ENCODE measurements at places on chromosomes 3 and 15. TPM values are rescaled to one million over a fixed set of nuclear protein-coding genes. Genes with fewer than 3 reads are reported as not detected.

DNA sequence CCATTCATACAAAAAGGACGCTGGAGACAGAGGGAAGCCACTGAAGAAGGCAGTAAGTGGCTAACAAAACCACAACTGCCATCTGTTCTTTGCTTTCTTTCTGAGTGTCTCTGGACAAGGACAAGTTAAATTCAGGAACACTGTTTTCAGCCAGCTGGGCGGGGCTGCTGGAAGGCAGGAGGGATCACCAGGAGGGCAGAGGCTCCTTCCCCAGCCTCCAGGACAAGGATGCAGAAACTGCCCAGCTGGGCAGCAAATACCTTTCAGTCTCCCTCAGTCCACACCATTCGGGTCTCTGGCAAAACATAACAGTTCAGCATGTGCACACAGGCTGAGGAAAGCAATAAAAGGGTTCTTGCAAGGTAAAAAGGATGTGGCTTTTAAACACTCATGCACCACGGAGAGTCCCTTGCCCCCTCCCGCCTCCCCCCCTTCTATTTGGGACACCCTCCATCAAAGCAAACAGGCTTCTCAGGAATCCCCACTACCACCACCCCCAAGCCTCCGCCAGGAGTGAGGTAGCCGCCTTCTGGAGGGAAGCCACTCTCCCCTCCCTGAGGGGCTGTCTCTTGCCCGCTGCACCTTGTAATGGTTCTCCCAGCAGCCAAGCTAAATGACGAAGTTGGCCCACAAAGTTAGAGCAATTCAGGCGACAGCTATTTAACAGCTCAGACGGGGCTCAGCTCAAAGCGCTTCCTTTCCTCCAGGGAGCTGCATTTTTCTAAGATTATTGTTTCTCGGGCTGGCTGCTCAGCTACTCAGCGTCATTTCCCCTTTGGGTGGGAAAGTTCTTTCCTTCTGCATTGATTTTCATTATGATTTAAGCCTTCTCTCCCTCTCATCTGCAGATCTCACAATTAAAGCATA is 3.8 kb downstream of the HEG1 start:
- no peaks in the 10 kb centered on the region for H3K27me3 ChIP-seq
- DNase-seq: peak; percentile 76
- H3K4me3 ChIP-seq: peak overlapping the region; percentile 98
- H3K4me1 ChIP-seq: peaks cover 69% of the 10 kb centered on the region
- H3K36me3 ChIP-seq: no peaks in the 10 kb centered on the region
- peak overlapping the region; percentile 91 for H3K27ac ChIP-seq

DNA sequence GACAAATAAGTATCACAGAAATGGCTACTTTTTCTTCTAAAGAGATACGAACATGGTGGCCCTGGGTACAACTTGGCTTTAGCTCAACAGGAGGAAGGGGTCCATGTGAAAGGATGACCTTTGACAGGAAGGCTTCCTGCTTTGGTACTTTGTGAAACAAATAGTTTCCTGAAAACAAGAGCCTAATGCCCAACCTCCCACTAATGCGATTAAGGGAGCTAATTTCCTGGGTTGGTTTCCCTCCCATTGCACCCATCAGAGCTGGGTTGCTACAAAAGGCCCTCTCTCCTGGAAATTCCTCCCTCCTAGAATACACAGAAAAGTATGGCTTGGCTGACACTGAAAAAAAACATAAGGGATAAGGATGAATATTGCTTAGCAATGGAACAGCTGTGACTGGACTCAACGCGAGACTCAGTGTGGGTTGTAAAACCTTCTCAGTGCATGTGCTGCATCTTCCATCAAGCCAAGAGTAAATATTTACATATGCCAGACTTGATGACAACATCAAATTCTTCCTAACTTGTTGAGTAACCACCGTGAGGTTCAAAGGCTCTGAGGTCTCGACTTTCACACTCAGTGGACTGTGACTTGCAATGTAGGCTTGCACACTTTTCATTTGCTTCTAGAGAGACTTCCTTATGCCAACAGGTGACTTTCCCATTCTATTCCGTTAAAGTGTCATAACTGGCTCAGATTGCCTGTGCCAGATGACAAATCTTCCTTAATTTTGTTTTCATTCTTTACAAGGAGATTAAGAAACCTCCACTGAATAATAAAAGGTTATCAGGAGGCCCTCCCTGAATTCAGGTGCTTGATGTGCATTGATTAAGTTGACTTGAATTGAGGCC is 60.1 kb downstream of the ADAMTS9 start:
- H3K4me3 ChIP-seq: no peak overlapping the region
- H3K4me1 ChIP-seq: no peaks in the 10 kb centered on the region
- no peak overlapping the region for H3K27ac ChIP-seq
- no peak for DNase-seq
- no peaks in the 10 kb centered on the region for H3K27me3 ChIP-seq
- no peaks in the 10 kb centered on the region for H3K36me3 ChIP-seq

- H3K36me3 ChIP-seq: no peaks in the 10 kb centered on the region
- no peak overlapping the region for H3K27ac ChIP-seq
- no peak overlapping the region for H3K4me3 ChIP-seq
- H3K4me1 ChIP-seq: no peaks in the 10 kb centered on the region
- no peak for DNase-seq
Measured at GRCh38 chr3:107861904-107862303, 228.9 kb downstream of the CD47 start.

GRCh38 chr15:35545824-35546510 is at the start of gene DPH6:
Gene DPH6, minus strand, starts transcription at chr15:35546165. Its CDS starts 24 bp downstream, at chr15:35546141.
- H3K4me1 ChIP-seq: peaks cover 29% of the 10 kb centered on the region
- H3K27ac ChIP-seq: peak within 1 kb of the TSS; percentile 100
- H3K27me3 ChIP-seq: no peaks in the 10 kb centered on the region
- peaks cover 6% of the 10 kb centered on the region for H3K36me3 ChIP-seq

DNA sequence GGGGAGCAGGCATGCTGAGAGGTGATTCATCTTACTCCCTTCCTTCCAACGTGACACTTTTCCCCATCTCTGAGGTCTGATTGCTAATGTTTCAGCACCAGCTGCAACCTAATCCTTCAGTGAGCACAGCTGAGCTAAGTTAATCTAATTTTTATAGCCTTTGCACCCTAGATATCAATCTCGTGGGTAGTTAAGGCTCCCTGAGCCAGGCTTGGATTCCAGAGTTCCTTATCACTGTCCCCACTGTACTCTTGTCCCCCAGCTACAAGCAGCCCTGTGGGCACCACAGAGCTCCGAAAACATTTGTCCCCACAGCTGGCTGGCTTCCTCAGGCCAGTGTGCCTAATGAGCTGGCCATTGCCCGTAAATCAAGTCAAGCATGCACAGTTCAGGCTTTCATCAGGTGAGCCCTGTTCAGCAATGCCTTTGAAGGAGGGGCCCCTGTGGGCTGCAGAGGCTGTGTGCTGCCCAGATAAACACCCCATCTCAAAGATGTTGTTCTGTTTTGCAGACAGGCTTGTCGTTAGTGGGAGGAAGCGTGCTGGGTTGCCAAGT is 376.9 kb upstream of the RASGRP1 start:
- no peak overlapping the region for H3K27ac ChIP-seq
- H3K36me3 ChIP-seq: no peaks in the 10 kb centered on the region
- no peak for DNase-seq
- no peak overlapping the region for H3K4me3 ChIP-seq

STRIT1 gene
- total RNA-seq: not detected

SEC61A1 gene
- total RNA-seq: 278 TPM

Data from natural killer cell treated with Interleukin-12 subunit alpha and Interleukin-12 subunit beta and Interleukin-15 and Interleukin-18, amount 100 ng/mL, for 72 hours (primary cell).